Nephron progenitor cell (in vitro differentiated cells): ENCODE measurements at places on chromosomes 16 and 17.

- DNase-seq: no peak
Measured at GRCh38 chr17:83124871-83125514, 45.6 kb downstream of the METRNL start.

DNA sequence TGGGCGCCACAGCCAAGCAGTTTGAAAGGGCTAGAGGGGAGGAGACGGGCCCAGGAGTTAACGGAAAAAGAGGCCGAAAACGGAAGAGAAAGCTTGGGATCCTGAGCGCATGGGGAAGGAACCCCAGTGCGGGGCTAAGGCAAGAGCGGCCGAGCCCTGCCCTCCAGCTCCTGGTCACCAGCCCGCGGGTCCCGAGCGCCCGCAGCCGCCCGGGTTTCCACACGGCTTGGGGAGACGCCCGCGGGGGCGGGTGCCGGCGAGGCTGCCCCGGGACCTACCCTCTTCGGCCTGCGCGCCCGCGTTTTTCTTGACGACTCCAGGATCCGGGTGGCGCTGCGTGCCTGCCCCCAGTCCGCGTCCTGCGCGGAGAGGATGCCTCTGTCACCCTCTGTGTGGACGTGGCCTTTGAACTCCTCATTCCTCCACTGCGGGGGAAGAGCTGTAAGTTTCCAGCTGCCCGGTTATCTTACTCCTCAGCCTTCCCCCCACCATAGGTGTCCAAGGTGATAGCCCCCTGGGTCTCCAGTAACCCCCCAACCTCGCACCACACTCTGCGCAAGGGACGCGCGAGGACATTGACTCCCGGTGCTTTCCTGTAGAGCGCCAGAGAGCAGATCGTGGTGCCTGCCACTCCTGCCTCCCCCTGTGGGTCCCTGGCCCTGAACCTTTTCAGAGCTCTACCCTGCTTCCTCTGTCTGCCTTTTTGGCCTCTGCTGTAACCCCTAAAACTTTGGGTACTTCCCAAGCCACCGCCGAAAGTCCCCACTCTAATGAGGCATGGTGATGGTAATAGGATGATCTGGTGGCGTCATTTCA is 1.7 kb upstream of the CDH11 start:
- peak; percentile 57 for DNase-seq

GRCh38 chr17:8192070-8192815 is 2.3 kb upstream of the BORCS6 start:
- peak; percentile 64 for DNase-seq

- DNase-seq: no peak
Measured at GRCh38 chr16:78291604-78292003, 192.2 kb downstream of the WWOX start.

GRCh38 chr17:43891851-43892646 is 15.3 kb downstream of the MPP2 start:
- DNase-seq: no peak

- DNase-seq: no peak
Measured at GRCh38 chr17:34412965-34413441, 50.0 kb upstream of the CCL1 start.

DNA sequence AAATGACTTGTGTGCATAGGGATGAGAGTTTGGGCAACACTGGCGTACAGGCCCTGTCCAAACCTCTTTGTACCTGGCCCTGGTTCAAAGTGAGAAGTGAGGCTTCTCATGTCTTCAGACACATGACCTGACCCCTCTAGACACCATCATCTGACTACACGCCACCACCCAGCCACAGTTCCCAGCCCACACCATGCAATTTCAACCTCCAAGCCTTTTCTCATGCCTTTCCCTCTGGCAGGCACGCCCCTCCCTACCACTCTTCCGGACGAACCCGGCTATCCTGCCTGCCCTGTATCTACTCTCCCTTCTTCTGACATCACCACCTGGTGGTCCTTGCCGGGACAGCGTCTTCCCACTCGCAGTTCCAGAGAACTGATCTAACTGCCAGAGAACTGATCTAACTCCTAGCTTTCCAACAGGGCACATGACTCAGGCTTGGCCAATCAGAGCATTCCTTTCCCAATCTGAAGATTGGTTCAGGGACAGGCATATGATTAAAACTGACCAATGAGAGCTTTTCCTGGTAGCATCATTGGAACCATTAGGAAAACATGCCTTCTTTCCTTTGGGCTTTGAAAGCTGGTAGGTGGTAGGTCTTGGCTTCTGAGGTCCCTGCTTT is 27.1 kb upstream of the IL21R start:
- DNase-seq: peak; percentile 82

- no peak for DNase-seq
Measured at GRCh38 chr16:89960966-89961365, 12.4 kb downstream of the DEF8 start.

DNA sequence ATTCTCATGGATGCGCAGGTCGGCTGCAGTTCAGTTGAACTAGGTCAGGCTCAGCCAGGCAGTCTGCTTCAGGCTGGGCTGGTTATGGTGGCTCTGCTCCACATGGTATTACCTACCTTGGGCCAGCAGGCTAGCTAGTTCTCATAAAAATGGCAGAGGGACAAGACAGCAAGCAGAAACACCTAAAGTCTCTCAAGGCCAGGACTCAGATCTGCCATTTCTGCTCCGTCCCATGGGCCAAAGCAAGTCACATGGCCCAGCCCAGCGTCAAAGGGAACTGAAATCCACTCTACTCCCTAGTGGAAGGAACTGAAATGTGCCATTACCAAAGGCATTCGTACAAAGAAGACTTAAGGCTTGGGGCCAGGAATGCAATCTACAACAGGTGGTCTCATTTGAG is 160.0 kb downstream of the TMEM132E start:
- no peak for DNase-seq

GRCh38 chr17:79427621-79428539 is 183.0 kb downstream of the RBFOX3 start:
- DNase-seq: no peak

GRCh38 chr16:17939122-17939536 is 397.4 kb downstream of the NPIPA8 start:
- no peak for DNase-seq

DNA sequence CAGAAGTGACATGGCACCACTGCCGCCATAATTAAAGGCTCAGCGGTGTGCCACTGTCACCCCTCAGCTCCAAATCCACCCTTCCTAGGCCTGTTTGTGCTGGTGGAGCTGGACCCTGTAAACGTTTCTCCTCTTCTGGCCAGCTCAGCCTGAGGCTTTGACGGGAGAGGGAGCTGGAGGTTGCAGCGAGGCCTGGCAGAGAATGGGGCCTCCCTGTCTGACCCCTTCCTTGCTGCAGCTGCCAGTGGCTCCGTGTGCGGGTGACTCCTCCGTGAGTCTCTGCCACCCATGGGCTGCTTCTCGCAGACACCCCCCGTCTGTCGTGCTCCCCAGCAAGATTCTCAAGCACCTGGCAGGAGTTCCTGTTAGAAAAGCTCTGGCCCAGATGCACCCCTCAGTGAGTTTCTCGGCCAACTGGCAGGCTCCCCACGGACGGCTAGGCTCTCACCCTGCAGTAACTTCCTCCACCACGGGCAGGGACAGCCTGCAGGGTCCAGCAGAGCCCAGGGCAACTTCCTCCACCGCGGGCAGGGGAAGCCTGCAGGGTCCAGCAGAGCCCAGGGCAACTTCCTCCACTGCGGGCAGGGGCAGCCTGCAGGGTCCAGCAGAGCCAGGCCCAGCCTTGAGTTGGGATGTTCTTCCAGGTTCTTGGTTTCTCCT is 4.7 kb upstream of the CHMP6 start:
- no peak for DNase-seq

DNA sequence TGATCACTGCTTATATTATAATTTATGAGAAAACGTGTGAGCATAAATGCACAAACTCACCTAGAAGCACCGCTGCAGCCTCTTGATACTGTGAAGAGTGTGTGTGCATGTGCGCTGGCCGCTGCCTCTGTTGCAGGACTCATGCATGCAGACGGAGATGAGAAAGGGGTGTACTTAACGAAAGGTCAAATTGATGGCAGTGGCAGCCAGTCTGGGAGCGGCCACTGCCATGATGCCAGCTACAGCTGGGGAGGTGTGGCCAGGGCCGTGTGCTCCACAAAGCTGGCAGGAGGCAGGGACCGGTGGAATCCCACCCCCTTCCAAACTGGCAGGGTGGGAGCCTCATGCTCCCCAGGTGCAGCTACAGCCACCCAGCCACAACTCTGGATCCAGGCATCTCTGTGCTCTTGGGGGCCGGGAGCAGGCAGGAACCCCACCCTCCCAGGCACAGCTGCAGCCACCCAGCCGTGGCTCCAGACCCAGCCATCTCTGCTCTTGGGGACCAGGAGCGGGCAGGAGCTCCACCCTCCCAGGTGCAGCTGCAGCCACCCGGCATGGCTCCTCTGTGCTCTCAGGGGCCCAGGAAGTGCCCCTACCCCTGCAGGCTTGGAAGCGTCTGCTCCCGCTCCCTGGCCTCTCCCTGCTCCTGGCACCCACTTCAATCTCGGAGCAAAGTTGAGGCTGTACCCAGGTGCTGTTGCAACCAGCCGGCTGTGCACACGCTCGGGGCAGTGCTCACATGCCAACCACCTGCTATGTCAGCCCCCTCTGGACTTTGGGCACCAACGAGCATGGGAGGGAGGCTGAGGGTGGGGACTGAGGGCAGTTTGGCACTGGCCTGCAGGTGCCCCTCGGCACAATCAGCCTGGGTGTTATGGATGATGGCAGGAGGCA is 77.5 kb upstream of the CHMP6 start:
- DNase-seq: no peak

DNA sequence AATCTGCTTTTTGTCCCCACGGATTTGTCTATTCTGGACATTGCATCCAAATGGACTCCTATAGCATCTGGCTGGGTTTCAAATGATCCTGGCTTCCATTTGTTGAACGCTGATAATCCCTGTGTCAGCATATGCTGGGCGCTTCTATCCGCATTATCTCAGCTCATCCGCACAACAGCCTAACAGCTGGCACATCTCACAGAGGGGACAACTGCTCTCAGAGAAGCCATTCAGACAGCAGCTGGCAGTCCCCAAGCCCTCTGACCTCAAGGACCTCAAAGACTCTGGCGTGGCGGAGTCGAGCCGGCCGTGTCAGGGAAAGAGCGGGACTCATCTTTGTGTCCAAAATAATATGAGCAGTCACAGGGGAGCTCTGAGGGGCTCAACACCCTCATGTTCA is 82.3 kb downstream of the NT5M start:
- no peak for DNase-seq

DNA sequence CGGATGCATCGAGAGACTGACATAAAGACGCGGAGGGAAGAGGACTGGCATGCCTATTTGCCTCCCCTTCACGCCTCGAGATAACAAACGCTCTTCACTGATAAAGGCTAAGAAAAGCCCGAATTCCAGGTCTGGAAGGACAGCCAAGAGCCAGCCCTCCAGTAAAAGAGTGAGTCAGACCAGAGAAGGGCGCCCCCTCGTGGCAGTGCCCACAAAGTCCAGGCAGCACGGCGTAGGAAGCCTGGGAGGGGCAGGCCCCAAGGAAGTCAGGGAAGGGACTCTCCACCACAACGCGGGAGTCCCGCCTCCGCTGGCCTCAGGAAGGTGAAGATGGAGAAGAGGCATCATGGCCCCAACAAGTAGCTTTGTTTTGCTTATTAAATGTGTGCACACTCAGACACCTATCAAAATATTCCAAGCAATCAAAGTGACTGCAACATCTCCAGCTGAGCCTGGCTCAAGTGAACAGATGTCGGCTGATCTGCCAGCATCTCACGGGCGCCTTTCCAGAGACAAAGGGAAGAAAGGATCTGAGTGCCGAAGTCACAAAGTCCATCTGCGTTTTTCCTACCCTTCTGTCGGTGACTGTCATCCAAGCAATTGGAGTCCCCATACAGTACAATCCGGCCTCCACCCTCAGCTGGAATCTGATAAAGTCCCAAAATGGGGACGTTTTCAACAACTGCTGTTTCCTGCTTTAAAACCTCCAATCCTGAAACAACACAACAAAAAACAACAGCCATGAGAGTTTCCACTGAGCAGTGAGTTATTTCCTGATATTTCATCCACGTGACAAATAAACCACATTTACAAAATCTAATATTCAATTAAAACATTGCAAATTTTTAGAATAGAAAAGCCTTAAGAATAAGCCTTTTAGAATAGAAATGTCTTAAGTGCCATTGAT is 20.4 kb upstream of the SLC38A8 start:
- peak; percentile 90 for DNase-seq

DNA sequence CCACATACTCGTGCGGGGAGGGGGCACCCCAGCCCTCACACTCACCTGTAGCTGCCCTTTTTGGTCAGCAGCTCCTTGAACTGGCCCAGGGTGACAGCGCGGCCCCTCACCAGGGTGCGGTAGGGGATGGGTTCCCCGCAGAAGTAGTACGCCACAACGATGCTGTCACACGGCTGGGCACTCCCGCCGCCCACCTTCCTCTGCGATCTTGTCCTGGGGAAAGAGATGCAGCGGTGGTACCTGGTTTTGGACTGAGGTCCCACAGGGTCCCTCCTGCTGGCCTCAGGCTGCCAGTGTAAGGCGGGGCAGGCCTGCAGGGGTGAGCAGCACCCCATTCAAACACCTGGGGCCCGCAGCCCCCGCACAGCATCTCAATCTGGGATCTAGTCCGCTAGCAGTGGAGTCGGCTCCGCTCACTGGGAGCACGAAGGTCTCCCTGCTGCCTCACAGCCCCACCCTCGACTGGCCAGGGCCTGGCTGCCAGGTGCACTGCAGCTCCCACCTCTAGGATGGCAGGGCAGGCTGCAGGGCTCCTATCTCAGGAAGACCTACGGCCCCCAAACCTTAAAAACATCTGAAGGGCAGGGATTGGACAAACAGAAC is 6.5 kb downstream of the PDIA2 start:
- DNase-seq: no peak

DNA sequence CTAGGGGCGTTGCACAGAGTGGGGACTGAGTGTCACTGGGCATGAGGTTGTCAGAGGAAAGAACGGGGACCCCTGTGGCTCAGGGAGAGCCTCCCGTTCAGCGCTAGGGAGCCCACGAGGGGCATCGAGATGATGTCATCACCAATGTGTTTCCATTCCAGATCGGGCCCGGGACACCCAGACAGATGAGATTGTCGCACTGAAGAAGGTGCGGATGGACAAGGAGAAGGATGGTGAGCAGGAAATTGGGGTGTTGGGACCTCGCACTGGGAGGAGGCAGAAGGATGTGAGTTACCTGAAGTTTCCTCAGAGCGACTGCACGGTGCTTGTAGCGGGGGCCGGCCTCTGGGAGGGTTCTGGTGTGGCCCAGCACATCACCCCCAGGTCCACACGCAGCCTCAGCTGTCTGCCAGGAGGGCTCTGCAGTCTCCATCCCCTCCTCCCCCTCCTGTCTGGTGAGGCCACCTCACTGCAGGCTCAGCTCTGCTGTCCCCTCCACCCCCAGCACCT is 4.0 kb downstream of the CDK10 start:
- no peak for DNase-seq
